ENCODE measurements at places on chromosomes 4 and X.

DNA sequence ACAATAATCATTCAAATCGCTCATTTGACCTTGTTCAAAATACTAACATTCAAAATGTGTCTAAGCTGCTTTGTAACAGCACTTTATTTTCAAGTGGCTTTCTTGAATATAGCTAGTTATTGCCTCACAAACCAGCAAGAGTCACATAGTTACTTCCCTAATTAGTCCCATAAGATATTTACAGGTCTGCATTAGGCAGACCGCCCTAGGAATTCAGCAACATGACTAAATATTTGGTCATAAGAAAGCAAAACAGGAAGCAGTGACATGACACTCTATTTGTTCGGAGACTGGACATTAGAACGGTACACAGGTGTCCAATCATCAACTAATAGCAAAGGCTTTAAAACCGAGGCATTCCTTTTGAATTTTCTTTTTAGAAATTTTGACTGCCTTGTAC lies 262.0 kb downstream of the COL25A1 start:
- no peak for DNase-seq

DNA sequence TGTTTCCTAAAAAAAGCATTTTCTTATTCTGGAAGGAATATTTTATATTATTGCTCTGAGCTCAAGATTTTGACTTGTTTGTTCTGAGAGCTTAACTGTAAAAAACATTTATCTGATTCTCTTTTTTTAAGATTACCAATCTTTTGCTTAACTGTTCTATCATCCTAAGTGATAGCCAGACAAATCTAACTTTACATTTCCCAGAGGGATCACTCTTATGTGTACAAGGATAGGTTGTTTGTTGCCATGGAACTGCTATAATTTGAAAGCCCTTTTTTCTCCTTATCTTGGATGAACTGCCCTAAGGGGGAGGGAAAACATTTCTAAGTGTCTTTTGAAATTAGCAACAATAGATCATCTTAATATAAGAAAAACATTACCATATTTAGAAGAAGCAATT lies 494.7 kb downstream of the TRAM1L1 start:
- DNase-seq: no peak

DNA sequence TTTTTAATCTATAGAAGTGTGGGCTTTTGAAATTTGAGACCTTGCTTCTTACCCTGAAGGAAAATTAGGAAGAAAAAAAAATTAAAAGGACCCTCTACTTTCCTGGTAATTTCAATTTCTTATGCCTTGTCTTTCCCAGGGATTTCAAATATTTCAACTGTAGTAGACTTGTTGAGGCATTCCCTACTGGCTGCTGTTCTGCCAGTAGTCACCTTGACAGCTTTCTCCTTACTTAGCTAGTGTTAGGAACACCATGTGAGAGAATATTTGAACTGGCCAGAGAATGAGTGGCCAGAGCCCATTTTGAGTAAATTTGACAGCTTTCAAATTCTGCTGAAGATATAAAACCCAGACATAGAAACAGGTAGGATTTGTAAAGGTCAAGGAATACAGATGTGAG lies 24.0 kb upstream of the GBA3 start:
- DNase-seq: no peak

DNA sequence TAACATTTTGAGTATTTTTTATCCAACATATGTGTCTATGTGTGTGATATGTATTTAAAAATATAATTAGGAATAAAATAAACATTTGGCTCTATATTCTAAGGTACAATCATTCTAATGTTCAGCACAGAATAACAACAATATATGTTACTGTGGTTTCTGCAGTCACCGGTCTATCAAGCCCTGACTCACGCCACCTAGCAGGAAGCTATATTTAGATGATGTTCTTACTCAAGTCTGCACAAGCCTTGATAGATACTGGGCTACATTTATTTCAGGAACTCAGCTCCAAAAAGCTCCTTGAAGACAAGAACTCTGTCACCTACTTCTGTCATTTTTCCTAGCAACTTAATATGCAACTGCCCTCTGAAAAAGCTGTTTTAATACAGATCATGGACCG lies 152.0 kb upstream of the FTHL17 start:
- DNase-seq: no peak

DNA sequence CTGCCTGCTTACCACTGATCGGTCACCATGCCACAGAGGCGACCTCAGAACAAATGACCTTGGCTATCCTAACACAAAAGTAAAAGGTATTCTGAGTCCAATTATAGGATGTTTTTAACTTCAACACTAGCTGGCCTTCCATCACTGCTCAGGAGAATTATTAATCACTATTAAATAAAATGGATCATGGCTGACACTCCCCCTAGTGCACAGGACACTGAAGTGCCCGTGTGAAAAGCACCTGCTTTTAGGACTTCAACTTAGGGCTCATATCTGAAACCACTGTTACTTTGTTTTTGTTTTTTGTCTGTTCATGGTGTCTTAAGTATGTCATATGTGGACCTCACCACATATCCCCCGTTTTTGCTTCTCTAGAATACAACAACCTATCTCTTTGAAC lies 33.9 kb downstream of the STX18 start:
- DNase-seq: no peak

Measured in left hindlimb (tissue), 1 donor.